ENCODE measurements at places on chromosomes 1 and 21. TPM values are rescaled to one million over a fixed set of nuclear protein-coding genes. Genes with fewer than 3 reads are reported as not detected.

GRCh38 chr1:160731990-160732389 is 7.1 kb upstream of the SLAMF7 start:
- DNase-seq = no peak

Gene MAP10
- total RNA-seq = 2.3 TPM

- DNase-seq = no peak
These were observed 11.7 kb upstream of the EPS8L3 start for GRCh38 chr1:109775398-109775797.

Gene NCMAP
- total RNA-seq = 226 TPM

Gene LRRC71
- total RNA-seq = 2.5 TPM

DNA sequence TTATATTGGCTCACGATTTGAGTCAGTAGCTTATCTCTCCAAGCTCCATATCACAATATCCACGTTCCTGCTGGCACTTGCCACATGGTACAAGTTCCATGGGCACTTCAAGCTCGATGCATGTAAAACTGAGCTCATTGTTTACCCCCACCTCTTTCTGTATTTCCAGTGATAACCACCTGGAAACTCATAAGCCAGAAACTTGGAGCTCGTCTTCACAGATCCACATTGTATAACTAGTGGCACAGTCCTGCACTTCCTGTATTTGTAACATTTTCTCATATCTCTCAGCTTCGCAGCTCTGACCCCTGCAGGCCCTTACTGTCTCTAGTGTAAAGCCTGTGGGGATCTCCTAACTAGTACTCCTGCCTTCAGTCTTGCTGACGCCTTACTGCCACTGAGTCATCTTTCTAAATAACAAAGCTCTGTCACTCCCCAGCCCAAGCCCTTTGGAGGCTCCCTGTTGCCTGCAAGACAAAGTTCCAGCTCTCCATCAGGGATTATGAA is 6.5 kb upstream of the C2CD4D start:
- peak; percentile 19 for DNase-seq

Data from sciatic nerve (tissue), 2 donors.